T-helper 2 cell treated with Interferon-gamma antibody and Interleukin-4, amounts not matched to agents 100 ng/mL and 5 ng/mL, for 36 hours (primary cell): ENCODE measurements at places on chromosomes 2 and 18. TPM values are rescaled to one million over a fixed set of nuclear protein-coding genes. Genes with fewer than 3 reads are reported as not detected.

GAREM1 gene
- not detected in 2 replicates for total RNA-seq

UGT1A8 gene
- total RNA-seq = not detected in 2 replicates

ASB18 gene
- not detected in 2 replicates for total RNA-seq

VAMP5 gene
- 60.8 and 65.6 TPM in 2 replicates for total RNA-seq

SP140L gene
- total RNA-seq = 120 and 122 TPM in 2 replicates

MSTN gene
- not detected in 2 replicates for total RNA-seq

EML6 gene
- 0.32 and 0.89 TPM in 2 replicates for total RNA-seq

PXDN gene
- total RNA-seq = 1.5 and 2.0 TPM in 2 replicates
